Endothelial cell of umbilical vein (primary cell): ENCODE measurements at places on chromosomes 13 and 19. TPM values are rescaled to one million over a fixed set of nuclear protein-coding genes. Genes with fewer than 3 reads are reported as not detected.

RXFP2 gene
- not detected in 2 replicates for polyA plus RNA-seq

PRR22 gene
- polyA plus RNA-seq = 1.4 and 2.0 TPM in 2 replicates

RNF17 gene
- polyA plus RNA-seq = 0.14 and 0.30 TPM in 2 replicates

ERFL gene
- not detected in 2 replicates for polyA plus RNA-seq

ZNF99 gene
- polyA plus RNA-seq = not detected in 2 replicates

PRRG2 gene
- polyA plus RNA-seq = 2.9 and 3.0 TPM in 2 replicates

RFX2 gene
- 19.0 and 20.6 TPM in 2 replicates for polyA plus RNA-seq

CYP2A6 gene
- not detected in 2 replicates for polyA plus RNA-seq

RFPL4AL1 gene
- not detected in 2 replicates for polyA plus RNA-seq

PABPC3 gene
- 0.07 and 0.13 TPM in 2 replicates for polyA plus RNA-seq

KLK3 gene
- polyA plus RNA-seq = not detected in 2 replicates

GAPDHS gene
- polyA plus RNA-seq = not detected in 2 replicates

EFNB2 gene
- 42.0 and 50.4 TPM in 2 replicates for polyA plus RNA-seq

SMIM24 gene
- not detected in 2 replicates for polyA plus RNA-seq

TMEM255B gene
- 120 and 121 TPM in 2 replicates for polyA plus RNA-seq

HNRNPA1L2 gene
- polyA plus RNA-seq = 3.7 and 5.4 TPM in 2 replicates

MLNR gene
- polyA plus RNA-seq = not detected in 2 replicates

CBY2 gene
- not detected in 2 replicates for polyA plus RNA-seq

FCGBP gene
- polyA plus RNA-seq = 0.01 and 0.03 TPM in 2 replicates

COX7A1 gene
- 10.6 and 11.6 TPM in 2 replicates for polyA plus RNA-seq

APLP1 gene
- polyA plus RNA-seq = 13.0 and 15.1 TPM in 2 replicates

ERICH6B gene
- polyA plus RNA-seq = not detected in 2 replicates

URAD gene
- not detected in 2 replicates for polyA plus RNA-seq

IRGC gene
- polyA plus RNA-seq = not detected in 2 replicates

EDDM13 gene
- 0.51 and 1.2 TPM in 2 replicates for polyA plus RNA-seq

NOSIP gene
- polyA plus RNA-seq = 128 and 199 TPM in 2 replicates

SPART gene
- 33.6 and 40.8 TPM in 2 replicates for polyA plus RNA-seq

SLITRK6 gene
- polyA plus RNA-seq = not detected in 2 replicates
